ENCODE measurements at places on chromosomes 7 and 10.

DNA sequence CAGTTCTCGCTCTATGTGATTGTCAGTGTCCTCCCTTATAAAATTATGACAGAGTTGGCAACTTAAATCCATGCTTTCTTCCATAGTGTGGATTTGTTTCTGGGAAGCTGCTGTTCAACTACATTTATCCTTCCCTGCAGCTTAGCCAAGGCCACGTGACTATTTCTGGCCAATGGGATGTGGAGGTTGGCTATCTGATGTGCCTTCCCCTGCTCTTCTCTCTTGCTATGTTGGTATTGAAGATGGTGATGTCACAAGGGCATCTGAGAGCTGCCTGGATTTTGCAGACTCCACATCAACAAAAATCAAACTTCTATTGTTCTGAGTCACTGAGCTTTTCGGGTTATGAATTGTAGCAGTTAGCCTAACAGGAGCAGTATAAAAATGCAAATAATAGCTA is 164.9 kb upstream of the RHOBTB1 start:
- no peak for DNase-seq

- no peak for DNase-seq
Observed at GRCh38 chr10:133358162-133358924, 524 bp upstream of the FUOM start.

- DNase-seq, result no peak
Observed at GRCh38 chr7:985915-986741, 3.1 kb downstream of the CYP2W1 start.

DNA sequence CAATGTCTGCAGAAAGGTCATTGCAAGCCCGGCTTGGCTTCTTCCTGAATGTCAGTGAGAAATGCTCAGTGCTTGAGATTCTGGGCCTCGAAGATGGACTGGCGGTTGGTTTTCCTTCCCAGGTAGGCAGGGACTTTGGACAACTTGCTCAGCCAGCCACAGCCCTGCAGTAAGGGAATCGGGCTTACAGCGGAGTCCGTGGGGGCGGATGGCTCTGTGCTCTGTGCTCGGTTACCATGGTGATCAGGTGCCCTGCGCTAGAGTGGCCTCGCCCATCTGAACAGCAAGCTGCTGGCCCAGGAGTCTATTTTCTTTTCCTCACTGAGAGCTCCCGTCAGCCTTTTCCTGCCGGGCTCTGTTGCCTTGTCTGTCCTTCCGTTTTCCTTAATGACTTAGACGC is 77.8 kb upstream of the SH2B2 start:
- no peak for DNase-seq

GRCh38 chr10:11472158-11472753 is 139.2 kb downstream of the USP6NL start:
- peak; percentile 5 for DNase-seq

DNA sequence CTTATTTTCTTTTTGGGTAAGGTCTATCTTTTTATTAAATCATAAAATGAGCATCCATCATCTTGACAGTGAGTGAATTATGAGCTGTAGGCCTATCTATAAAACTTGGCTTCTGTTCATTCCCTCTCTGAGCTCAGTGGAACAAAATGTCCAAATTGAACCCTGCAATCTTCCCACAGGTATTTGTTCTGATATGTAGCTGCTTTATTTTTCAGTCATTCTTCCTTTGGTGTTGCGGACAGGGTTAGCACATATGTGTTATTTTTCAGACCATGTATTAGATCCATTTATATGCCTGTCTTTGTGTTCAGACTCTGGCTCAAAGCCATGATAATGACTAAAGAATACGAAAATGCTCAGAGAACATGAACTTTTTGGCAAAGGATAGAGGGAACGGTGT is 201.6 kb upstream of the KIAA1217 start:
- no peak for DNase-seq

GRCh38 chr10:99372546-99373271 is 43.6 kb downstream of the CNNM1 start:
- peak; percentile 72 for DNase-seq

DNA sequence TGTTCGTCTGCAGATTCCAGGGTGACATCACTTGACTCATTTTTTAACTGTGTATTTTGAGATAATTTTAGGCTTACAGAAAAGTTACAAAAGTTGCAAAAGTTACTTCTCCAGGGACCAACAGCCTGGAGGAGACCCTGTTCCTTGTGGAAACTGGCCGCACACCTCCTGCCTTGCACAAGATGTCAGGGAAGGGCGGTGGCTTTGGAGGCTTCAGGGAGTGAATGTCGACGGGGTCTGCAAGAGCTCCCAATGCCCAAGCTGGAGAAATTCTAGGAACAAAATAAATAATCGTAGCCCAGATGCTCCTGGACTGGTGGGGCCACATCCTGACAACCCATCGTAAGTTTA is 62.2 kb upstream of the FAM20C start:
- no peak for DNase-seq

DNA sequence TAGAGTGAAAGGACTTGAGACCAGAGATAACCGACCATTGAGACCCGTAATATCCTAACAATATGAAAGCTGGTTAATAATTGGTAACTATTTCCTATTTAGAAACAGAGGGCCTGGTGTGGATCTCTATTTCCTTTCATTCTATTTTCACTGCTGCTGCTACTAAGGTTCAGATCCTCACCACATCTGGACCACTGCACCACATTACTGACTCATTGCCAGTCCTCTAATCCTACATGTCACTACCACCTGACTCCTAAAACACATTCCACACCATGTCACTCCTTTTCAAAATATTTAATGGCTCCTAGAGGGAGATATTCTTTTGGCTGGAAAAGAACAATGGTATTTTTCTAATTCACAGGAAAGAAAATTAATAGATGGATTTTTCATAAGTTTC is 6.4 kb downstream of the USP54 start:
- DNase-seq, result no peak

- DNase-seq, result no peak
Observed at GRCh38 chr7:108327353-108327752, 128.9 kb downstream of the NRCAM start.

DNA sequence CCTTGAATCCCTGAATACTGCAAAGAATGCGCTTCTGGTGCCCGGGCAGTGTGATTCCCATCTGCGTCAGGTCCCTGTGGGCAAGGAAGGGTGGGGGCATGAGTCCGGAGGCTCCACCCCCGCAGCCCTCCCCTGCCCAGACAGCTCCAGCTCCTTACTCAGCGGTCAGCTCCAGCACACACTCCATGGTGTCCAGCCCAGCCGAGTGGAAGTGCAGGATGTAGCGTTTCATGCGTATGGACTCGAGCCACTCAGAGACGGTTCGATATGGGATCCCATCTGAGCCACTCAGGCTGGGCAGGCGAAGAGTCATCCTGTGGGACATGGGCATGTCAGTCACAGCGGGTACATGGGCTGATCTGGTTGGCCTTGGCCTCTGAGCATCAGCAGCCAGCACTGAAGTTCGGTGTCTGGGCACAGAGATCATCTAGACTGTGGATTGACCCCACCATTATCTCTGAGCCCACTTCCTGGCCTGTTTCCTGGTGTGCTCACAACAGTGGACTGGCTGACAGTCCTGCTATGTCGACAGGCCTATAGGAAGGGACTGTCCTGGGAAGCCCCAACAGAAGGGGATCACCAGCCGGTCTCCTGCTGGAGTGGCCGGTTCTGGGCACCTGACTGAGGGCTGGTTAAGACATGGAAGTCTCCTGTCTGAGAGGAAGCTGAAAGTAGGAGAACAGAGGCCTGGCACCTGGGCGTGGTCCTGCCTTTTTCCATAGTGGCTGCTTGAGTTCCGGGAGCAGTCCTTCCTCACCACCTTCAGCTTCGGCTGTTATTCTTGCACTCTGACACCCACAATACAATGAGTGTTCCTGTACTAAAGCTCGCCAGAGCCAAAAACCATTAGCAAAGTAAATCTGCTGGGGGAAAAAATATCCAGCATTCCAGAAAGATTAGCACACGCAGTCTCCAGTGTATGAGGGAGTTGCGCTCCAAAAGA is 10.6 kb downstream of the ZYX start:
- peak; percentile 46 for DNase-seq

- DNase-seq, result peak; percentile 76
Observed at GRCh38 chr10:21525367-21526187, at the start of gene SKIDA1. SKIDA1 (minus strand) TSS chr10:21525682; CDS start chr10:21517822, 7,860 bp downstream.

- DNase-seq, result no peak
Observed at GRCh38 chr7:149430192-149430591, 30.7 kb downstream of the ZNF777 start.

- no peak for DNase-seq
Observed at GRCh38 chr7:95441042-95441823, 6.4 kb upstream of the PON2 start.

DNA sequence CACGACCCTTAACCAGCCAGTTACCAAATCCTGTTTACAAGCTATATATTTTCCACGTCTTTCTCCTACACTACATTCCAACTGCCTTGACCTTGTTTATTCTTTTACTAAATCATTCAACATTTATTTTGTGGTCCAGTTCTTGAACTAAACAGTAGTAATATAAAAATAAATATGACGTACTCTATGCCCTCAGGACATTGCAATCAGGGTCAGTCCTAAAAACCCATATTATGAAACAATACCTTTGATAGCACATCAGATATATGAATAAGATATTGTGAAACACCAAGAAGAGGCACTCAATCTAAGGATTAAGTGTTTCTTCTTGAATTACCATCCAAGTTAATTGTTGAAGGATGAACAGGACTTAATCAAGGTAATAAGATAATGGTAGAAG is 52.5 kb upstream of the WNT16 start:
- DNase-seq, result no peak

DNA sequence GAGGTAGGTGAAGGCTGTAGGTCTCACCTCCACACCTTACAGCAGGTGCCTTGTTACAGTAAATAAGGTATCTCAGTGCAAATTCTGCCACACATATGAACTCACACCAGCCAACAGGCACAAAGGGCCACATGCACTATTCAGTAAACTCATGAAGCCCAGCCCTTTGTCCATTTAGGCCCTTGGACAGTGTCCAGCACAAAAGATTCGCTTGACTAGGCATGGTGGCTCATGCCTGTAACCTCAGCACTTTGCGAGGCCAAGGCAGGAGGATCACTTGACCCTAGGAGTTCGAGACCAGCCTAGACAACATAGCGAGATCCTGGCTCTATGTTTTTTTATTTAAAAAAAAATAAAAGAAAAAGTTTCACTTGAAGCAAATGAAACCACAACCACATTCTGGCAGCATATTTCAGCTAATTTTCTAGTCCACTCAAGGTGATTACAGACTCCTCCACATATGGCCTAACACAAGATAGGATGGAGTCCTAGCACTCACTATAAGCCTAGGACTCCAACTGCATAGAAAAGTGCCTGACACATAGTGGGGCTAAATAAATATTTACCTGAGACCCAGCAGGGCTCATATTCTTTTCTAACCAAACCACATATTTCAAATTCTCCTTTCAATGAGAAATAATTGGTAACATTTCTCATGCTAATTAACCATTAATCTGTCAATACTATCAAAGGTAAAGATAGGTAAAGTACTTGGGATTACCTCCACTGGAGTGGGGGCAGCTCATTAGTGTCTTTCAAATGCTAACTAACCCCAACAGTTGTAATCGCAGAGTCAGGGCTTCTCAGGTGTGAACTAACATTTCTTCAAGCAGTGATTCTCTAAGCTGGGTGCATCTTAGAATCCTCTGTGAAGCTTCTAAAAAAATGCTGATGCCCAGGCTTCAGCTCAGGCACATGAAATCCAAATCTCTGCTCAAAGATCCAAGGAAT is 4.5 kb upstream of the ANKRD1 start:
- no peak for DNase-seq

DNA sequence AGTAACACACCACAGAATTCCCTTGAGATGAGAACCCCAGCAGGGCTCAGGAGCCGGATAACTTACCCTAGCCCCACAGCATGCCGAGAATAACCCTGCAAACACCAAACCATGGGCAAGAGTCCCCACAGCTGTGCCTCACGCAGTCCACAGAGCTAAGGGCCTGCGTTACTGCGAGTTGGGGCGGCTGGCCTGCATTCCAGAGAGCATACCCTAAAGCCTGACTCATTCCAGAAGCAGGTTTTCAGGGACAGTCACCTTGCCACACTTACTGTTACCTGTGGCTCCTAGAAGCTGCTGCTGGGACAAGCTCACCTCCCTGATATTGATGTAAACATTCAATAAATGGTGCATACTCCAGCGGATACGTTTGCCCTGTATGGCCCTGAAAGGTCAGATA is 18.6 kb downstream of the FGFR2 start:
- DNase-seq, result no peak

DNA sequence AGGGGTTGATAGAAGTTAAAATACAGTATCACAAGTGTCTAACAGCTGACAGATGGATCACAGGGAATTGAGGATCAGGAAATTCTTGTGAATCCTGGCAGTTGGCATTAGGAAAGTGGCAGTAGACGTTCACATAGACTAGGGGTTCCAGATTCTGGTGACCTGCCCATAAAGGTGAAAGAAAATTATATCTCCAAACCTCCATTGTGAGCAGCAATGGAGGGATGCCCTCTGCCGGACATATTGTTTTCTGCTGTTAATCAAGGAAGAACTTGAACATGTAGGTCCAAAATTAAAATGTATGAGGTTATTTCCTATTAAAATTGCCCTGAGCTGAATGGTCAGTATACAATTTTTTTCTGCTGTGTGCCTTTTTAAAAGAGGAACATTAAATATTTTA is 5.1 kb downstream of the NME8 start:
- no peak for DNase-seq

GRCh38 chr10:59099481-59099880 is 77.0 kb upstream of the PHYHIPL start:
- no peak for DNase-seq

GRCh38 chr10:85430991-85431390 is 935.6 kb downstream of the GRID1 start:
- no peak for DNase-seq

DNA sequence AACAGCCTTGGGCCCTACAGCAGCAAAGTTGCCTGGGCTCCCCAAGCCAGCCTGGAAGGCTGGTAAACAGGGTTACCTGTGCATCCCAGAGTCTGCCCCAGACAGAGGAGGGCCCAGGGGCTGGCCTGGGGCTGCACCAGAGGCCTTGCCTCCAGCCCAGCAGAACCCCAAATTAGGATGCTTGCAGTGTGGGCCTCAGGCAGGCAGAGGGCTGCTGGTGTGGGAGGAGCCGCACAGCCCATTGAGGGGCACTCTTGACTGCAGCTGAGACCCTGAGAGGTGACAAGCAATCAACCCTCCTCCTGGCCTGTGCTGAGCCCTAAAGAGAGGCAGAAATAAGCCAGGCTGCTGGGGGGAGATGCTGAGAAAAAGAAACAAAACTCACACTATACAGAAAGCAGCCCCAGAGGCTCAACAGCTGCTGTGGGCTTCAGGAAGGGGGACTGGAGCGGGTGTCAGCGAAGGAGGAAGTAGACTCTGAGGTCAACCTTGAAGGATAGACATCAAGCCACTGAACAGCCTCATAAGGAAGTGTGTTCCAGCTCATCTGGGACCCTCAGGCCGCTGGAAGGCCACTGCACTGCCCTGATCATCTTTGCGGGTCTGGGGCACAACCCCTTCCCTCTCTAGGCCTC is 6.6 kb downstream of the AIFM2 start:
- no peak for DNase-seq

- no peak for DNase-seq
Observed at GRCh38 chr7:123975084-123975483, 50.0 kb downstream of the SPAM1 start.

DNA sequence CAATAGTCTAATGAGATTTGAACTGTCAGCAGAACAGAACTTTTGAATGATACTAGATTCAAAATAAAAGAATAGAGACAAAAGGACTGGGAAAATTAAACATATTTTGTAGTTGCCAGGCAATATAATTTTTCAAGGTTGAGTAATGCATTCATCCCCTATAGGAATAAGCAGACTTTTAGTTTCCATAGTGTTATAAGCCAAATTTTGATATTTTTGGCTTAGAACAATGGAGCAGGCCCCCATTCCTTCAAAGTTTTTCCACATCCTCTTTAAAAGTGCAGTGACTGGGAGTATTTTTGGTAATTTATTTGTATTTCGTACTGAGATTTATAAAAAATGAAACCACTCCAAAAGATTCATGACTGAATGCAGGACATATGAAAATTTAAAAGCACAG is 24.0 kb downstream of the MEOX2 start:
- DNase-seq, result no peak
